ENCODE measurements at places on chromosomes 6 and 20.

- DNase-seq, result no peak
Observed at GRCh38 chr6:48078120-48078519, 32.9 kb downstream of the PTCHD4 start.

DNA sequence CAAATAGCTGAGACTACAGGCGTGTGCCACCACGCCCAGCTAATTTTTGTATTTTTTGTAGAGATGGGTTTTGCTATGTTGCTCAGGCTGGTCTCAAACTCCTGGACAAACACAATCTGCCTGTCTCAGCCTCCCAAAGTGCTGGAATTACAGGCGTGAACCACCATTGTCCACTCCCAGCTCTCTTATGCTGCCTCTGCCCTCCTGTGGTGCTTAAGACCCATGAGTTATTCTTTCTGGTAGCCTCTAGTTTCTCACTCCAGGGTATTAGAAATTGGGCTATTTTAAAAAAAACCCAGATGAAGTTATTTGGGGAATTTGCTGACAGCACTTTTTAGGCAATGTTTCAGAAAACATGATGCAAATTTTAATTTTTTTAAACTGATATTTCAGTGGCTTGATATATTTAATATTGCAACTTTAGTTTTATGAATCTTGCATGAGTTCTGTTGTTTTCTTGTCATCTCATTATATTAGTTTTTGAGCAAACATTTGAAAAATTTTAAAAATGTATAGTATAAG, 114.0 kb upstream of the FOXO3 start:
- DNase-seq, result no peak

GRCh38 chr20:58141971-58142842, 86.2 kb downstream of the ANKRD60 start:
- peak; percentile 54 for DNase-seq

DNA sequence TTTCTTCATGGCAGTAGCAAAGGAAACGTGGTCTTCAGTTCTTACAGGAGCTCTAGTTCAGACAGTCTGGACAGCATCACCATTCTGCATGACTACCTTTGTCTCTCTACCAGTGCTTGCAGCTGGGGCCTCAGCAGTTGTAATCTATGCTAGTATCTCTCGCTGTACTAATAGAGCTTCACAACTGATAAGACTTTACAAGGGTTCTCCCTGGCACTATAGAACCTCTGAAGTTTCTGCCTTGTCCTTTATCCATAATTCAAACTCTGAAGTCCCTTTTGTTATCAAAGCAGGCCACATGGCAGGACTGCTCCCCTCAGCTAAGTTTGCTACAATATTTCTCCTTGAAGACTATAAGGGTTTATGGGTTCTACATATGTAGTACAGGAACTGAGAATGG, 842.1 kb upstream of the ADGRB3 start:
- no peak for DNase-seq

DNA sequence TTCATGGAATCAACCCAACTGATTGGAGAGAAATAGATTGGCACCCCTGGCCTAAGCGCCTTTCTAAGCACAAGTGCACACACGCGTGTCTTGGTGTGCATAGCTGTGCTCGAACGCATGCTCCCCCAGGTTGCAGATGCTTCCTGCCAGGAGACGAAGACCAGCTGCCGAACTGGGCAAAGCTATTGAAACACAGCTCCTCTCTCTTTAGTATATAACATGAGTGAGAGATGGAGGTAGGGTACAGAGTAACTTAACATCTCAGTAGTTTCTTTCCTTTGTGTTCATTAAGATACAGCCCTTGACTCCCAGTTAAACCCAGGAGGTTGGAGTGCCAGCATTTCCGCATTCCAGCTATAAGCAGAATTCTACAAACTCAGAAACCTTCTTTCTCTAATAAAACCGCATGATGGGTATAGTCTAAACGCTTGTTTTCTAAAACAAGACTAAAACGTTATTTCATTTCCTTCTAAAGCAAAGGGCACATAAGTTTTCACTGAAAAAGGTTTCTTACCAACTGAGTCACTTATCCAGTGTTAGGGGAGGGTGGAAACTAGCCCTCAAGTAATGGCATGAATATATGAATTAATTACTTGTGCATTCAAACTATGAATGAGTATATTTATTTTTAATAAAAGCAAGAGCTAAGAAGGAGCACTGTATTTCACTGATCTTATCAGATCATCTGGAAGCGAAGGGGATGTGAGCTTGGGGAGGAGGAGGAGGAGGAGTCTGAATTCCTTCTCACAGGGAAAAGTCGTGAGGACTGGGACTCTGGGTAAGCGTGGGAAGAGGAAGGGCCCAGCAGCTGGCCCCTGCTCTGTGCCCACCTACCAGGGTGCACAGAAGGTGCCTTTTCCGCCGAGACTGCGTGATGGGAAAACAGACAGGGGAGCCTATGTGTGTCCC, 179.2 kb downstream of the TMEM242 start:
- DNase-seq, result no peak

- no peak for DNase-seq
Observed at GRCh38 chr20:10721976-10722375, 48.2 kb upstream of the JAG1 start.

- no peak for DNase-seq
Observed at GRCh38 chr20:60170116-60170515, 211.9 kb downstream of the CDH26 start.

- DNase-seq, result no peak
Observed at GRCh38 chr20:21166801-21167200, 40.9 kb downstream of the KIZ start.

DNA sequence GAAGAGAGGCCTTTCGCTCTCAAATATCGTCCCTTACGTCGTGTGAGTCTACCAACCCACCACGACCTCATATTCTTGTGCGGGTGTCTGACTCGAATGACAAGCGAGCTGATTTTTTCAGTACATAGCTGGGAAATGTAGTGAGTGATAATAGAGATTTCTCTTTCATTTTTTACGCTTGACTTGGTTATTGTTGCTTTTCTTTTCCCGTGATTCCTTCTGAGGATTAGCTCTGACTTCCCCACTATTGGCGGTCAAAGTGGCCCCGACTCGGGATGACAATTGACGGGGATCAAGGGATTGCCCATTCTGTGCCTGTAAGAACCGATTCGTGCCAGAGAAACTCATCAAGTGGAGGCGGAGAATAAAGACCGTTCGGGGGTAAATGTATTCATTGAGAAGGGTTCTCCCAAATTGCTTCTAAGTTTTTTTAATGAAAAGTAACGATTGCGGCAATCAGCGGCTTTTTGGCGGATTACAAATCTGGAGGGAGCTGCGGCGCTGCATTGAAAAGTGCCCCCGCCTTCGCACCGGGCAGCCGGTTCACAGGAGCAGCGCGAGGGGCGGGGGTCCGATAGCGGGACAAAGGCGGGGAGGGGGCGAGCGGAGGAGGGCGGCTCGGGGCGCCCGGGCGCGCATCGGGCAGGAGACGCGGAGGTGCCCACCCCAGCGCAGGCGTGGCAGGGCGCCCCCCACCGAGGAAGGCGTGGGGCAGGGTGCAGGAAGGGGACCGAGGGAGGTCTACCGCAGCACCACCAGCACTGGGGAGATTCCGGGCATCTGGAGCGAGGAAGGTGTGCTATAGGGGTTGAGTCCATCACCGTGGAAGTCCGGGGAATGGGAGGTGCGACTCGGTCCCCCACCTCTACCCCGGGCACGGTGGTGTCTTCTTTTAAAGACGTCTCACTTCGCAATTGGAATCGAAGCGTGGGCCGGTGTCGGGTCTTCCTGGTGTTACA, 44.5 kb upstream of the OSTM1 start:
- DNase-seq, result no peak

DNA sequence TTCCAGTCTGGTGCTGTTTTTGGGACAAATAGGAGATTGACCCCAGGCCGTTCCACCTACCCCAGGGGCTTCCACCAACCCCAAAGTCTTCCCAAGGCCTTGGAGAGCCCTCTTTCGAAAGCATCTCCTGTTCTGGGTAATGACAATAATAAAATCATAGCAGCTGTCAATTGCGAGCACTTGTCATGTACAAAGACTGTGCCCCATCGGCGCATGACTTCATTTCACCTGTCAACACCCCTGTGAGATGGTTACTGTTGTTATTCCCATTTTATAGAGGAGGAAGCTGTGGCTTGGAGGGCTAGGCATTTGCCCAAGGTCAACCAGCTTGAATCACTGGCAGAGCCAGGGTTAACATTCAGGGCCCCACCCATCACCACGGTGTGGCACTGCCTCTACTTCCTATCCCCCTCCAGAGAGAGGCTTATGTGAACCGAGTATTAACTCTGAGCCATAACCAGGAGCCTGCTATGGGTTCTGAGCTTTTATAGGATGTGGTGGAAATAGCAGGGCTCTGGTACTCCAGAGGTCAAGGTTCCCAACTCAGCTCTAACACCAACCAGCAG, 51.2 kb downstream of the HNF4A start:
- no peak for DNase-seq

GRCh38 chr20:50561379-50562078, 51.3 kb downstream of the PTPN1 start:
- peak; percentile 50 for DNase-seq

GRCh38 chr6:132961122-132961521, 146.8 kb downstream of the RPS12 start:
- no peak for DNase-seq

DNA sequence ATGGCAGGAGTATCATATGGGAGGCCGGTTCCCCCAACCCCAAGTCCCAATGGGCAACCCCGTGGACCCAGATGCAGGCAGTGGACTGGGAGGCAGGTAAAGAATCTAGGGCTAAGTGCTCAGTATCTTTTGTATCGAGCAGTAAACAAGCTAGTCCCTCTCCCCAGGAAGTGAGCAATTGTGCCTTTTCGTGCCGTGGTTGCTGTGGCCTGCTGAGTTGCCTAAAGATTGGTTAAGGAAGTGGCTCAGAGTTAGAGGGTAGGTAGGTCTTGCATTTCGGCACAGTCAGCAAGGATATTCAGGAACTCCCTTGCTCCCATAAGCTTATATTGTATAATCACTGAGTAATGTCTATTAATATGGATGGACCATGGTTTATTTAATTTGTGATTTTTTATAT, 1.3 kb upstream of the DNAH8 start:
- no peak for DNase-seq
